ENCODE measurements at places on chromosomes 2 and 18.

DNA sequence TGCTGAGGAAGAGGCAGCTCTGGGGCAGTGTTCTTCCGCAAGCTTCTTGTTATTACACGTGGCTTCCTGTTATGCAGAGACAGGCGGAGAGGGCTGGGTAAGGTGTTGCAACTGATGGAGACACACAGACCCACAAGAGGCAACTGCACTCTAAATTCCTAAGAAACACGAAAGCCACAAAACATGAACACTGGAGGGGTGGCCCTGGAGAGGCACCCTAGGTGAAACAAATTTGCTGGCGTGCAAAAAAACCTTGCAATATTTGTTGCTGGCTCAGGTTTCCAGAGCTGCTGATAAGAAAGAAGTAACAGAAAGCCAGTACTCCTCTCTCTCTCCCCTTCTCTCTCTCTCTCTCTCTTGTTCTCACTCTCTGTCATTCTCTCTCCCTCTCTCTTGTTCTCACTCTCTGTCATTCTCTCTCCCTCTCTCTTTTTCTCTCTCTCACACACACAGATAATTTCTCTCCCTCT lies 31.8 kb downstream of the ARHGAP25 start:
- no peak for DNase-seq

DNA sequence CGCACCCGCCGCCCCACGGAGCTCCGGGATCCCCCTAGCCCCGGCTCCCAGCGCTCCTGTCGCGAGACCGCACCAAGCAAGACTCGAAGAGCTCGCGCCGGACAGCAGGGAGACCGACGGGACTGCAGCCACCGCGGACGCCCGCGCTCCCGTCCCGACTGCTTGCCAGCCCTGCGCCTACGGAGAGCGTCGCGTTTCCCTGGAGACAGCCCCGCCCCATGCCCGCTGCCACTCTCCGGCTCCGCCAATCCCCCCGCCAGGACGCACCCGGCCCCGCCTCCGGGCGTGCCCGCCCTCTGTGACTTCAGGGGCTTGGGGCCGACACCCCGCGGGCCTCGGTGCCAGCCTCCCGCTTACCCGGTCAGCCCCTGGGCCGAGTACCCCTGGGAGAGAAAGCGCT lies at the start of gene ANKMY1:
Gene ANKMY1 (minus strand): TSS at position 181 of the 400 bp plus-strand sequence. CDS start 653 bp downstream, outside the sequence.
- DNase-seq: no peak

DNA sequence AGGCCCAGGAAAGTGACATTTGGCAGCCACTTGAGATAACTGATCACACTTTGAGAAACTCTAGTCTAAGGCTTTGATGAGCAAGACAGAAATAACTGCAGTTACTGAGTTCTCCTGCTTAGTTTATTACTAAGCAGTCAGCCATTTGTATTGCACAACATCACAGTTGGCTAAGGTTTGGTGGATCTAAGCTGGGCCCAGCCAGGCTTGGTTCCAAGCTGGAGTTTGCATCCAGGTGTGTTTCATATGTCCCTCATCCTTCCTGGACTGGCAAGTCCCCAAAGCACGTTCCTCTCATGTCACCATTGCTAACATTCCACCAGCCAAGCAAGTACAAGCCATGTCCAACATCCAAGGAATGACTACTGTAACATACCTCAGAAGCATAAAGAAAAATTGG lies 71.3 kb upstream of the ZNF532 start:
- DNase-seq: no peak

GRCh38 chr18:62457877-62458276 lies 64.9 kb upstream of the ZCCHC2 start:
- no peak for DNase-seq

GRCh38 chr2:8541223-8541622 lies 140.6 kb upstream of the ID2 start:
- no peak for DNase-seq

DNA sequence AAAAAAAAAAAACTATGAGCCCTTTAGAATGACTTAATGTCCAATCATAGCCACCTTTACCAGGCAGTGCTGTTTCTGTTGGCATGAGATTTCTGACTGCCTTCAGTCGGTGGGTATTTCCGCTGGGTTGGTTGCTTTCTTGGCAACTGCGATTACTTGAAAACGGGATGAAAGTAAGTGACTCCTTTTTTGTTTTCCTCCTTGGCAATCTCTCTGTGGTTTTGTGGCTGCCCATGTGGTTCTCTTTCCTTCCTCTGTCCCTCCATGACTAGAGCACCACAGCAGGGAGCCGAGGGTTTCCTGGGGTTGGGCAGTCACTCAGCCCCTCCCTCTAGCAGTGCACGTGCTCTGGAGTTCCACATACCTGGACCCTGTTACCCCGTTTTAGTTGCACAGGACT lies 112.1 kb downstream of the KLHL29 start:
- no peak for DNase-seq

All from smooth muscle cell of the brain vasculature (primary cell).